ENCODE measurements at places on chromosomes 13 and 19. TPM values are rescaled to one million over a fixed set of nuclear protein-coding genes. Genes with fewer than 3 reads are reported as not detected.

DNA sequence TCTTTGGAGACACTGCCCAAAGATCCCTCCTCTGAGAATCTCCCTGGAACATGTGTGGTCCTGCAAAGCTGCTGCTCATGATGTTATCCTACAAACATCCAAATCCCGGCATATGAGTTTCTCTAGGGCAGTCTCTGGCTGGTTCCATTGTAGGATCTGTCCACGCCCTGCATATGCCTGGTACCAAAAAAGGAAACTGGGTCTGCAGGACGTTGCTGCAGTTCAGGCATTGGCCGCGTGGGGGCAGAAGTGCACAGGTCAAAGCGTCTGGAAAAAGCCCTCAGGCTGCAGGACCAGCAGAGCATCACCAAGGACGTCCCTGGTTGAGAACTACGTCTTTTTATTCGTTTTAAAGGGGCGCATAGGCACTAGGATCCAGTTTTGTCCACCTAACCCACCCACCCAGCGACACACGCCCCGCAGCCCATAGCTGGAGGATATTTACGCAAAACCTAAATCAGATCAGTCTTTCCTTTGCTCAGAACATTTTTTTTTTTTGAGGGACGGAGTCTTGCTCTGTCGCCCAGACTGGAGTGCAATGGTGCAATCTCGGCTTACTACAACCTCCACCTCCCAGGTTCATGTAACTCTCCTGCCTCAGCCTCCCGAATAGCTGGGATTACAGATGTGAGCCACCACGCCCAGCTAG is 12.9 kb upstream of the ZNF564 start:
- ATAC-seq: peak; percentile 95

DNA sequence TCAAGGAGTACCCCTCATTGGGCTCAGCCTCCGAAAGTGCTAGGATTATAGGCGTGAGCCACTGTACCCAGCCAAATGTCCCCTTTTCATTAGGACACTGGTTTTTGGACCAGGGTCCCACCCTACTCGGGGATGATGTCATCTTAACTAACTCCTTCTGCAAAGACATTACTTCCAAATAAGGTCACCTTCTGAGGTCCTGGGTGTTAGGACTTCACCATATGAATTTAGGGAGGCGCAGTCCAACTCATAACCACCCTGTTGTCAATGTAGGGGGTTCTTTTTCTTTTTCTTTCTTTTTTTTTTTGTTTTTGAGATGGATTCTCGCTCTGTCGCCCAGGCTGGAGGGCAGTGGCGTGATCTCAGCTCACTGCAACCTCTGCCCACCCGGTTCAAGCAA is 32.7 kb upstream of the NFIC start:
- ATAC-seq: no peak

DNA sequence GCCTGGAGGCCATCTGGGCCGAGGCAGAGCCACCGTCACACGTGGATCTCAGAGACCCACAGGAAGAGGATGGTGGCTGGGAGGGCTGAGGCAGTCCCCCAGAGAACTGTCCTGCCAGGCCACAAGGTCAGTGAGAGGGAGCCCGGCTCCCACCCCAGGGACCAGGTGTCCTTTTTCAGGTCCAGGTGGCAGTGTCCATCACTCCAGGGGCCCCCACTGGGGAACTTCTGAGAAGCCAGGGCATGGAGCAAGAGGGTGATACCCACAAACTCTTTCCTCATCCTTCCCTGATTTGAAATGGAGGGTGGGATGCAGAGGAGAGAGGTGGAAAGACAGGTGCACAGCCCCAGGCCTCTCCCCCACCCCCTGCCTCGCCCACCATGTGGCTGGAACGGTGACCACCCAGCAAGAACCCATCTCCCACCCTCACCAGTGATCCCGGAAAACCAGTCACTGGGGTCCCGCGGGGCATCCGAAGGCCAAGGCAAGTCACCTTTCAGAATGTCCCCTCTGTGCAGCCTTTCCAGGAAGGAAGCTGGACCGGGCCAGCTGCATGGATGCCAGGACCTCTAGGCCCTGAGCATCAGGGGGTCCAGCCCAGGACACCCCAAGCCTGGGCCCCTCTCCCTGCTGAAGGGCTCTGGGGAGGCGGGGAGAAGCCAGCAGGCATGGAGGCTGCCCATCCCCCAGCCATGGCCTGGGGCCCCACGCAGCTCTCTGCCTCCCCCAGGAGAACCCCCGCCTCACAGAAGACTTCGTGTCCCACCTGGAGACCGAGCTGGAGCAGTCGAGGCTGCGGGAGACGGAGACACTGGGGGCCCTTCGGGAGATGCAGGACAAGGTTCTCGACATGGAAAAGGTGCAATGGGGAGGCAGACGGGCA is 14.1 kb downstream of the PRR36 start:
- ATAC-seq: no peak

DNA sequence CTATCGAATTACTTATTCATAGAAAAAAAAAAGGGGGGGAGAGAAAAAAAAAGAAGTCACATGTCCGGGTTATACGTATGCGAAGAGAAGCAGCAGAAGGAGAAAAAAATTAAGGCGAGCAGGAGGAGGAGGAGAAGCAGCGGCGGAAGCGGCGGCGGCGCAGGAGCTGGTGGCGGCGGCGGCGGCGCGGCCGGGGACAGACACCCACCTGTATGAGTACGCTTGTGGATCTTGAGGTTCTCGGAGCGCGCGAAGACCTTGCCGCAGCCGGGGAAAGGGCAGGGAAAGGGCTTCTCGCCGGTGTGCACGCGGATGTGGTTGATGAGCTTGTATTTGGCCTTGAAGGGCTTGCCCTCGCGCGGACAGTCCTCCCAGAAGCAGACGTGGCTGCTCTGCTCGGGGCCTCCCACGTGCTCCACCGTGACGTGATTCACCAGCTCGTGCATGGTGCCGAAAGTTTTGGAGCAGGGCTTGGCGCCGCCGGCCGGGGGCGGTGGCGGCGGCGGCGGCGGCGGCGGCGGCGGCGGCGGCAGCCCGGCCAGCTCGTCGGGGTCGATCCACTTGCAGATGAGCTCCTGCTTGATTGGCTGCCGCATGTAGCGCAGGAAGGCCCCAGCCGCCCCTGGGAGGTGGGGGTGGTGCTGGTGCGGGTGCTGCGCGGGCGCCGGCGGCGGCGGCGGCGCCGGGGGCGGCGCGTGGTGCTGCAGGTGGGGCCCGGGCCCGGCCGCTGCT is 1.5 kb downstream of the ZIC5 start:
- ATAC-seq: peak; percentile 62

The CEACAM5 gene
- not detected for total RNA-seq

The ICAM5 gene
- 8.6 TPM for total RNA-seq

The CPAMD8 gene
- total RNA-seq: 0.11 TPM

DNA sequence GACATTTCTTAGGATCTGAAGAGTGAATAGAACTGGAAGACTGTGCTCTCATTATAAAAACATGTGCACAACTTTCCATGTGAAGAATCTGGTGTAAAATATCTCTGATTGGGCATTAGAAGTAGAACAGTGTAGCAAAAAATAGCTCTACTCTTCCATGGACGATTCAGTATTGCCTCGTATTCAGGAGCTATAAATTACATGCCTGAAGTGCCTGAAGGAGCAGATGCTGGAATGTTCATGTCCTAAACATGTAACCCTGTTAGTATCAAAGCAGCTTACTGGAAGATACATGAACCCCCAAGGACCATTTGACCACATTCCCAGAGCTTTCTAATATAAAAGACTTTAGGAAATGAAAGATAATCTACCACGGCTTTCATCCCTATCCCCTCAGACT is 528.9 kb downstream of the DACH1 start:
- ATAC-seq: no peak

DNA sequence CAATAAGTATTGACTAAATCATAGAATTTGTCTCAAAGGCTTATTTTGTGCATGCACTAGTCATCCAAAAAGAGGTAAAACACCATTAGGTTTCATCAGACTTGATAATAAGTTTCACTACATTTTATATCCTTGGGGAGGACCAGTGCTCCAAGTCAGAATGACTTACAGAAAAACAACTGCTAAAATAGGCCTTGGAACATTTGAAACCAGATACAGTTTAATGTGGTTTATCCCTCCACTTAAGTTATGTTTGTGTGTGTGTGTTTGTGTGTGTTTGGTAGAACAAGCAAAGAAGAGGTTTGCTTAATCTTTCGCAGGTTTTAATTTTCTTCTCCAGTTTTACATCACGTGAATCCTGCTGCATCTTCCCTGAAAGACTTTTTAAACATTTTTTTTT is 570.9 kb downstream of the PCDH9 start:
- no peak for ATAC-seq

Measured in activated T-helper 17 cell treated with anti-CD3 and anti-CD28 coated beads, Interleukin-2, amount 50 U/mL, for 72 hours (primary cell).